ENCODE measurements at places on chromosomes 5 and 9.

GRCh38 chr9:98284754-98285153 is 29.3 kb upstream of the TBC1D2 start:
- no peak for DNase-seq

GRCh38 chr9:135973277-135974219 is 12.4 kb upstream of the UBAC1 start:
- DNase-seq, result no peak

DNA sequence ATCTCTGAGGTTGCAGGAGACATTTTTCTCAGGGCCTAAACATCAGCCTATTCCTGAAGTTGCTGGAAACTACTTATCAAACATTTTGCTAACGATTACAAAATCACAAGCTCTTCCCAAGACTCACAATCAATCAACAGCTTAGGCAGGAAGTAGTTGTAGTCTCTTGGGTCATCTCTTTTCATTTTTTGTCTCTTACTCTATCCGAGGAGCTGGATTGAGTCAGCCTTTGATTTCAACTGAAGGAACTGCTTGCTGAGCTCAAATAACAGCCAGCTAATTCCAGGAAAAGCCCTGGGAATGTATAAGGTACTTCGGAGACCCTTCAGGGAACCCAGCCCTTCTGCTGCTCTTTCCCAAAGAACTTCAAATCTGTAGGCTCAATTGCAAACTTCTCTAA is 398.9 kb downstream of the PLK2 start:
- peak; percentile 83 for DNase-seq

DNA sequence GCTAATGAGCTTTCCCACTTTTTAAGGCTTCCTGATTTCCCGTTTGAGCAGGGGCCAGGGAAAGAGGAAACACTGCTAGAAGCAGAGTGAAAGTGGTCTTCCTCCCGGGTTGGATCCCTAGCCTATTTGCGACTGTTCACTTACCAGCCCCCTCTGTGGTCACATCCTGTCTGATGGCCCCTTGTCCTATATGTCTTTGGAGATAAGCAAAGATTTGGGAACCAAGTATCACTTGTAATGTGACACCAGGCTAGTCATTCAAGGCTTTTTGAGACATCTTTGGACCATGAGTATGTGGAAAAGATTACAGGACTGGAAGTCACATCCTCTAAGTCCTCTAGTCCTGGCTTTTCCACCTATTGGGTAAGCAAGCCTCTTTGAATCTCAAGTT is 6.1 kb downstream of the DNAJB5 start:
- peak; percentile 44 for DNase-seq

DNA sequence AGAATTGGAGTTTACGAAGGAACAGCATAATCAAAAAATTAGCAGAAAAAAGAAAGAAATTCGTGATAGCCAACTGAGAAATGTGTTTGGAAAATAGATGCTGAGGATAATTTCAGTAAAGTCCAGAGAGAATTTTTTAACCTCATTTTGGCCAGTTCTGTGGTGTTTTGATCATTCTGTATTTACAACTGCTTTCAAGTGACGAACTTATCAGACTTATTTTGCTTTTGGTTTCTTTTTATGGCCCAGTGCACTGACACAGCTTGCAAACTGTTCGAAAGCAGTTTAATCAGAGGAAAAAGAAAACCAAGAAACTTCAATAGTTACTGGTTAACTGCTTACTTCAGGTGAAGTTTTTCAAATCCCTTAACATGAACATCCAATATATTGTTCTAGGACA is 1.9 kb downstream of the SDHA start:
- no peak for DNase-seq

DNA sequence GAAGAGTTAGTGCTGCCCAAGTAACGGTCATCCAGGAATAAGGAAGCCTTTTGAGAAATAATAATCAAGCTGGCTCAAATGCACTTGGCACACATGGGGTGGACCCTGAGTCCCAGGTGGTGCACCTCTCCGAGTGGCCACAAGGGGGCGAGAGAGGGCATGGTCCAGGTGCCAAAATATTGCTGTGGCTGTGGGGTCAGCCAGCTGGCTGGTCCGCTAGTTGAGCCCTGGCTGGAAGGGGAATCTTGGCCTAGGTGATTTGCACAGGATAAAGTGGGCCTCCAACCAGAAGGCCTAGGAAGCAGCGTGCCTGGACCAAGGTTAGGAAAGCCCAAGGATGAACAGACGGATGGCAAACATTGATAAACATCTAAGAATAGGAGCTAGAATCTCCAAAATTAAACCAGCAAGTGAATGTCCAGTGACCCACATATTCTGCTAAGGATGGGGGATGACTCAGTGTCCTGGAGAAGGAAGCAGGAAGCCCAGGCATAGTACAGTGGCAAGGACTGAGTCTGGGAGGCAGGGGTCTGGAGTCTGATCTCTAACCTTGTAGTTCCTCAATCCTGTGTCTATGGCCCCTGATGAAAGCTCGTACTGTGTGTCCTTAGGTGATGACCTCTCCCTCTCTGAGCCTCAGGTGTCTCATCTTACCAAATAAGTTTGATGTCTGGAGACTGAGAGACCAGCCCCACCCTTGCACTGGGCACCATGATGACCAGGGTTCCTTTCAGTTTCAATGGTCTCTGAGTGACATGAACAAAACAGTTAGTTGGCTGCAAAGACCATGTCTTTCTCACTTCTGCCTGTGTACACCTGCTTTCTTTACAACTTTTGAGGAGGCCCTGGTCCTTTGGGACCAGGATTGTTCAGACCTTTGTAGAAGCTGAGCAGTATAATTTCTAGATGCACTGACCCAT is 19.2 kb upstream of the SHB start:
- peak; percentile 39 for DNase-seq

Data from fibroblast of skin of right biceps (primary cell).